ENCODE measurements at places on chromosomes 11 and 22.

DNA sequence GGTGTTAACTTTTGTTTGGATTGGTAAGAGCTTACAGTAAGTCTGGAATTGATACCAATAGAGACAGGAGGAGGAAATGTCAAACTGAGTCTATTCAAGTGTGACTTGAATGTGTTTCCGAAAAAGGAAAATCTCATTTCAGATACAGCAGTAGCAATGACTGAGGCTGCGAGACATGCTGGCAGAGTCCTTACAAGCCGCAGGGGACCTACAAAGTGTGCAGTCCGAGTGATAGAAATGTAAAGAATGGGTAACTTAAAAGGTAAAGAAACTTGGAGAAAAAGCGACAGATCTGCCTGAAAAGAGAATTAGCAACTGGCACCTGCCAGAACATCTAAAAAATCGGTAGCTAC lies 444 bp downstream of the CWF19L2 start:
- DNase-seq = no peak

DNA sequence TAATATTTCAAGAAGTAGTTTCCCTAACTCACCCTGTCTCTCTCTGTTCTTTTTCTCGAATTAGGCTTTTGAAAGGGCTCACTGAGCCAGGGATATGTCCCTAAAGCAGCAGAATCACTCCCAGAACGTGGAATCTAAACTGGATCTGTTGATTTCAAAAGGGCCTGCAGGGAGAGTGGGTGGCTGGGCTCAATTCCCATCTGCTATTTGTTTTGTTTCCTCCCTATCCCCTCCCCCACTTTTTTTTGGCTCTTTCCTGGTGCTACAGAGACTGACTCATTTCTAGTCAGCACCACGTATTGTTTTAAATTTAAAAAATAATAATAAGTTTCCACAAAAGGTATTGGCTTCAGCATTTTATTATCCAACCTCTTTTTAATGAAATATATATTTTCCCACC lies 961.5 kb downstream of the FAM181B start:
- DNase-seq = no peak

- DNase-seq = peak; percentile 80
Measured at GRCh38 chr11:68120273-68121066, 718 bp downstream of the CHKA start.

DNA sequence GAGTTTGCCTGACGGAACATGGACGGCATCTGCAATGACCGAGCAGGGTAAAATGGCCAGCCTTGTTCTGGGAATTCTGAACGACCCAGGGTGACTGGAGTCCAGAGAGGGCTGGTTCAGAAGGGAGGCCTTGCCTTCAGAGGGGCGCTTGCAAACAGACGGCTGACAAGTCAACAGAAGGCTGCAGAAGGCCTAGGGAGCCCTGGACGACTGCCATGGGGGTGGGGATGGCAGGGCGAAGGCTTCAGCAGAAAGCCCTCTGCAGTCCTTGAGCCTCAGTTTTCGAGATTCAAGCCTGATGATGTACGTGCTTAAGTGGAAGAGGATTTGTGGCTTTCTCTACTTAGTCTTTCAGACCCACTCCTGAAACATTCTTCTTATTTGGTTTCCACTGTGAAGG lies 117.1 kb upstream of the TBCEL start:
- DNase-seq = no peak

DNA sequence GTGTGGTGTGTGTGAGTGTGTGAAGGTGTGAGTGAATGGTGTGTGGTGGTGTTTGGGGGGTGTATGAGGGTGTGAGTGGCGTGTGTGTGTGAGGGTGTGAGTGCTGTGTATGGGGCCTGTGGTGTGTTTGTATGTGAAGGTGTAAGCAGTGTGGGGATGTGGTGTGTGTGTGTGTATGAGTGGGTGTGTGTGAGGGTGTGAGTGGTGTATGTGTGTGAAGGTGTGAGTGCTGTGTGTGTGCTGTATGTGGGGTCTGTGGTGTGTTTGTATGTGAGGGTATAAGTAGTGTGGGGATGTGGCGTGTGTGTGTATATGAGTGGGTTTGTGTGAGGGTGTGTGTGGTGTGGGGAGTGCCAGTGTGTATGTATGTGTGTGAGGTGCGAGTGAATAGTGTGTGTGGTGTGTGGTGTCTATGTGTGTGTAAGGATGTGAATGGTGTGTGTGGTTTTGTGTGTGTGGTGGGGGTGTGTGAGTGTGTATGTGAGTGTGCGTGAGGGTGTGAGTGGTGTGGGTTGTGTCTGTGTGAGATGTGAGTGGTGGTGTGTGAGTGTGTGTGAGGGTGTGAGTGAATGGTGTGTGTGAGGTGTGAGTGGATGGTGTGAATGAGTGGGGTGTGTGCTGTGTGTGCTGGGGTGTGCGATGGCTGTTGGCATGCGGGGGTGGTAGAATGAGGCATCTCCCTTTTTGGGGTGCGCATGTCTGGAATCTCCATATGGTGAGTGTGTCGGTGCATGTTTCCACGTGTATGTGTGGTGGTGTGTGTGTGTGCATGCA lies 22.5 kb upstream of the SHISAL1 start:
- DNase-seq = no peak

- peak; percentile 40 for DNase-seq
Measured at GRCh38 chr11:2584812-2585565, 114.8 kb downstream of the KCNQ1OT1 start.

DNA sequence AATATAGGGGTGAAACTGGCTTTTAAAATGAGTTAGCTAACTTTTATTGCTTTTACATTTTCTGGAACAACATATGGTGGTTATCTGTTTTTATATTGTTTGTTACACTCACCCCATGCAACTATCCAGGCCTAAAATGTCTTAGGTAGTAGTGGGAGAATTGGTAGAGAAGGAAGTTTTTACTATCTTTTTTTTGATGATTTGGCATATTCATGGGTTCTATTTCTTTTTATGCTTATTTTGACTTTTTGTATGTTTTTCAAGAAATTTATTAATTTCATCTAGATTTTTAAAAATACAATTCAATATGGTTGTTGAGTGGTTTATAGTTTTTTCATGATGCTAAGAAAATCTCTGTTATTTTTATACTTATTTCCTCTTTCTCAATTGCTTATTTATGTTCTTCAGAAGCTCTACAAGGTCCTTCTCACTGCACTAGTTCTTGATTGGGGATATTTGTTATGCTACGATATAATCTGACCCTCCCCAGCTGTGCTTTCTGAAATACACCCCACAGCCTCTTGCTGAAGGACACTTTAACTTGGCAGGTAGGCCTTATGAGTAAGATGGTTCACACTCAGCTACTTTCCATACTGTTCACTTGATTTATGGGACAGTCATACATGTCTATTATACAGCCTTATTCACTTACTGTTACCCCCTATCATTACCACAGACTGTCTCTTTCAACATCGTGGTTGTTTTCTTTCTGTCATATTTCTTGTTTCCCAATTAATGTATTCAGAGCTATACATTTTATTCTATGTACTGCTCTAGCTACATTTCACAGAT lies 431.2 kb downstream of the METTL15 start:
- DNase-seq = no peak

- no peak for DNase-seq
Measured at GRCh38 chr11:99177446-99177845, 156.7 kb downstream of the CNTN5 start.

Measured in right lobe of liver (tissue), 6 donors.